ENCODE measurements at places on chromosomes 11 and 22. TPM values are rescaled to one million over a fixed set of nuclear protein-coding genes. Genes with fewer than 3 reads are reported as not detected.

DNA sequence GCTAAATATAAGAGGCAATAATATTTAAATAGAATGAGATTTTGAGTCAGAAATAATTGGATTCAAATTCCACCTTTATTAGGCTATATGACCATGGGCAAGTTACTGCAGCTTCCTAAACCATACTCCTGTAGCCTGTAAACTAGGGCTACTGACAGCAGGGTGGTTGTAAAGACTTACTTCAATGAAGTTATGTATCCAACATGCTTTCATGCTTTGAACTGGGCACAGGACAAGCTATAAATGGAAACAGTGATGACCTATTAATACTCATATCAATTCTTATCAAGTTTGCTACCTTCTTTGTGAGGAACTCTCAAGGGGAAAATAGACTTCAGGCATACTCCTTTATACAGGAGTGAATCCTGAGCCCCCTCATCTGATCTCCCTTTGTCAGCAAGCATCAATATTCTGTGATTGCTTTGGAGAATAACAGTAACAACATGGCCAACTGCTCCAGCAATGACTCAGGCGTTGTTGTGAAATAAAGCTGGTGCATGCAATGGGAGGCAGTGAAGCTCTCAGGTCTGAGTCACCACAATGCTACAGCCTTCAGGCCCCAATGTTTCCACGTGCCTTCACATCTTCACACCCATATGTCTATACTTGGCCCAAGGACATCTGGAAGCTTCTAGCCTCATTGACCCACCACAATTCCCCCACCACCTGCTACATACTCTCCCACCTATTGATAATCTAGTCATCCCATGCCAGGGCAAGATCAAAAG, 102.5 kb downstream of the KCNA4 start:
- no peak overlapping the region for H3K27ac ChIP-seq
- no peak overlapping the region for H3K4me3 ChIP-seq
- no peak for DNase-seq
- H3K27me3 ChIP-seq, result no peaks in the 10 kb centered on the region
- H3K36me3 ChIP-seq, result no peaks in the 10 kb centered on the region
- H3K4me1 ChIP-seq, result no peaks in the 10 kb centered on the region

The MFNG gene
- total RNA-seq, result 94.0 TPM

The ANGPTL5 gene
- total RNA-seq, result not detected

The SCN4B gene
- 0.46 TPM for total RNA-seq

GRCh38 chr11:64020976-64021756, 14.6 kb upstream of the FLRT1 start:
- H3K4me3 ChIP-seq, result no peak overlapping the region
- no peaks in the 10 kb centered on the region for H3K36me3 ChIP-seq
- DNase-seq, result no peak
- no peak overlapping the region for H3K27ac ChIP-seq

The CCDC89 gene
- 0.22 TPM for total RNA-seq

DNA sequence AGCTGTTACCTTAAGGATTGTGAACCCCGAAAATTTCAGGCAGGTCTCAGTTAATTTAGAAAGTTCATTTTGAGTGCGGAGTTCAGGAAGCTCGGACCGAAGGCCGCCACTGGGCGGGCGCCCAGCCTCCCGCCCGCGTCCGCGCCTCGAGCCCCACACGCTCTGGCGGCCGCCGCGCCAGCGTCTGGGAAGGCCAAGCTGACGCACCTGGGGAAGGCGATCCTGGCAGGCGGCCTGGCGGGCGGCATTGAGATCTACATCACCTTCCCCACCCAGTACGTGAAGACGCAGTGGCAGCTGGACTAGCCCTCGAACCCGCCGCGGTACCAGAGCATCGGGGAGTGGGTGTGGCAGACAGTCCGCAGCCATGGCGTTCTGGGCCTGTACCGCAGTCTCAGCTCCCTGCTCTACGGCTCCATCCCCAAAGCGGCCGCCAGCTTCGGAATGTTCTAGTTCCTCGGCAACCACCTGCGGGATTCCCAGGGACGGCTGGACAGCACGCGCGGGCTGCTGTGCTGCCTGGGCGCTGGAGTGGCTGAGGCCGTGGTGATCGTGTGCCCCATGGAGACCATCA, 79.5 kb downstream of the CCDC83 start:
- H3K27ac ChIP-seq, result no peak overlapping the region
- H3K27me3 ChIP-seq, result peaks cover 7% of the 10 kb centered on the region
- DNase-seq, result no peak
- H3K4me3 ChIP-seq, result no peak overlapping the region
- H3K36me3 ChIP-seq, result no peaks in the 10 kb centered on the region

DNA sequence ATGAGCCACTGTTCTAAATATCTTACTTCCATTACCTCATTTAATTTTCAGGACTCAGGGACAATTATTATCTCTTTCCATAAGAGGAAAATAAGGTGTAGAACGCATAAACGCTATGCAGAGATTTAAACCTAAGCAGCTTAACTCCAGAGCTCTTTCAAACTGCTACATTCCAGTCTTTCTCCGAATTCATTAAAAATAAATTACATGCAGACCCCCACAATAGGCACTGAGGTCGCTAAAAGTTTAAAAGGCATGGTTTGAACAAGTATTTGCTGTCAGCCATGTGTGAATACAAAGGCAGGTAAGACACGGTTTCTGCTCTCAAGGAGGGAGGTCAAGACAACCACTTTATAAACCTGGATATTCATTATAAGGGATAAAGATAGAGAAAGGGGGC, 983 bp downstream of the NARS2 start:
- peak overlapping the region; percentile 71 for H3K27ac ChIP-seq
- H3K4me3 ChIP-seq, result peak overlapping the region; percentile 98
- H3K36me3 ChIP-seq, result no peaks in the 10 kb centered on the region
- no peaks in the 10 kb centered on the region for H3K27me3 ChIP-seq
- DNase-seq, result no peak

- H3K4me3 ChIP-seq, result no peak overlapping the region
- DNase-seq, result no peak
- H3K27ac ChIP-seq, result peak overlapping the region; percentile 95
Observed at GRCh38 chr11:86058360-86058759, 10.5 kb downstream of the PICALM start.

The CARD16 gene
- 10.8 TPM for total RNA-seq

- H3K36me3 ChIP-seq, result no peaks in the 10 kb centered on the region
- no peaks in the 10 kb centered on the region for H3K4me1 ChIP-seq
- DNase-seq, result no peak
- H3K27ac ChIP-seq, result no peak overlapping the region
- H3K4me3 ChIP-seq, result no peak overlapping the region
Observed at GRCh38 chr22:48378673-48379072, 1449.0 kb downstream of the BRD1 start.

GRCh38 chr22:25012741-25013143, 60.2 kb downstream of the KIAA1671 start:
- H3K4me1 ChIP-seq, result no peaks in the 10 kb centered on the region
- no peak for DNase-seq
- H3K36me3 ChIP-seq, result no peaks in the 10 kb centered on the region

The BLID gene
- not detected for total RNA-seq

- DNase-seq, result no peak
- no peaks in the 10 kb centered on the region for H3K36me3 ChIP-seq
- no peak overlapping the region for H3K27ac ChIP-seq
- H3K27me3 ChIP-seq, result no peaks in the 10 kb centered on the region
- H3K4me1 ChIP-seq, result peaks cover 49% of the 10 kb centered on the region
Observed at GRCh38 chr11:105046898-105047579, 1.9 kb upstream of the CARD16 start.

GRCh38 chr11:61627850-61628661, 47.2 kb upstream of the SYT7 start:
- peak; percentile 54 for DNase-seq
- H3K27ac ChIP-seq, result no peak overlapping the region
- peaks cover 21% of the 10 kb centered on the region for H3K27me3 ChIP-seq
- H3K36me3 ChIP-seq, result no peaks in the 10 kb centered on the region

GRCh38 chr11:27757953-27758352, 57.7 kb upstream of the BDNF start:
- no peaks in the 10 kb centered on the region for H3K36me3 ChIP-seq
- no peak overlapping the region for H3K4me3 ChIP-seq
- DNase-seq, result no peak
- H3K27me3 ChIP-seq, result no peaks in the 10 kb centered on the region

DNA sequence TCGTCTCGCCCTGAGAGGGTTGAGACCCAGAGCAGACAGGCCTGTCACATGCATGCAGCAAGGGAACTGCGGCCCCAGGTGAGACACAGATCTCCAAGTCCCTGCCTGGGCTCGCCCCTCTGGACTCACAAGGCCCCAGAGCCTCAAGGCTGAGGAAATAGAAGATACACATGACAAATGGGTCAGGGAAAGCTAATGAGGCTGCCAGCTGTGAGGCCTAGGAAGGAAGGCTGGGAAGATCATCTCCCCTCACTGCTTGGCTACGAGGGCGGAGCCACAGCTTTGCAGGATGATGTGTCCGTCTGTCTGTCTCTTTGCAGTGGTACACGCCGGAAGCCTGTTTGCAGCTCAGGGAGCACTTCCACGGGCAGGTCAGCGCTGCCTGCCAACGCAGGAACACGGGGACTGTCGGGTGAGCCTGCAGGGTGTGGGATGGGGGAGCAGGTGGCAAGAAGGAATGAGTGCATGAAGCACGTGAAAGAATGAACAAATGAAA, 4.5 kb downstream of the RAB36 start:
- DNase-seq, result no peak
- H3K4me1 ChIP-seq, result peaks cover 18% of the 10 kb centered on the region
- no peak overlapping the region for H3K27ac ChIP-seq

Measured in activated T-cell treated with anti-CD3 and anti-CD28 coated beads, Interleukin-2, amount 50 U/mL, for 72 hours (primary cell).